Breast epithelium (tissue), 4 donors: ENCODE measurements at places on chromosomes 12 and 14.
A peak's percentile ranks its signal among the peaks of the same experiment; 100 is the strongest.

DNA sequence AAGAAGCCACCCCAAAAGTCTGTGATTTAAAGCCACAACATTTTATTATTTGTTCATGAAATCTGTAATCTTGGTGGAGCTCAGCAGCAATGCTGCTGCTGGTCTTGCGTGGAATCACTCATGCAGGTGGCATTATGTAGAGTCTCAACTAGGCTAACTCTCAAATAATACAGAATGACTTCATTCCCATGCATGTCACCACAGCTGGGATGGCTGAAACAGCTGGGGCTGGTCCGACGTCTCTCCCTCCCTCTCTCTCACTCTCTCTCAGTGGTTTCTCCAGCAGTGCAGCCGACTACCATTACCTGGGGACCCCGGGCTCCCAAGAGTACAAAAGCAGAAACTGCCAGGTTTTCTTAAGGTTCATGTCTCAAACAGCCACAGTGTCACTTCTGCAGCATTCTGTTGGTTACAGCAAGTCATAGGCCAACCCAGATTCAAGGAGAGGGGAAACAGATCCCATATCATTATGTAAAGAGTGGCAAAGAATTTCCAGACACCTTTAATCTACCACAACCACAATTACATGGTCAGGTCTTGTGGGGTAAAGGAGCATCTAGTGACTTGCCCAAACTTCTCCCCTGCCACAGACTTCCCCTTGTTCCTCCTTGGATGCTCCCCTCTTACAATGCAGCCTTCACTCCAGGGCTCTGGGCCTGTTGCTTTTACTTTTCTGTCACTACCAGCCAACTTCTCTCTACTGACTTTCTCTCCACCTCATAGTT, 192.0 kb upstream of the HMGA2 start:
- no peaks in the 10 kb centered on the region for H3K4me1 ChIP-seq
- no peaks in the 10 kb centered on the region for H3K27me3 ChIP-seq
- no peaks in the 10 kb centered on the region for H3K36me3 ChIP-seq
- H3K4me3 ChIP-seq = no peak overlapping the region
- DNase-seq = no peak
- H3K27ac ChIP-seq = peak overlapping the region; percentile 21

GRCh38 chr12:52608826-52609630, 7.8 kb upstream of the KRT72 start:
- no peak for DNase-seq
- H3K27ac ChIP-seq = no peak overlapping the region
- H3K4me1 ChIP-seq = no peaks in the 10 kb centered on the region

DNA sequence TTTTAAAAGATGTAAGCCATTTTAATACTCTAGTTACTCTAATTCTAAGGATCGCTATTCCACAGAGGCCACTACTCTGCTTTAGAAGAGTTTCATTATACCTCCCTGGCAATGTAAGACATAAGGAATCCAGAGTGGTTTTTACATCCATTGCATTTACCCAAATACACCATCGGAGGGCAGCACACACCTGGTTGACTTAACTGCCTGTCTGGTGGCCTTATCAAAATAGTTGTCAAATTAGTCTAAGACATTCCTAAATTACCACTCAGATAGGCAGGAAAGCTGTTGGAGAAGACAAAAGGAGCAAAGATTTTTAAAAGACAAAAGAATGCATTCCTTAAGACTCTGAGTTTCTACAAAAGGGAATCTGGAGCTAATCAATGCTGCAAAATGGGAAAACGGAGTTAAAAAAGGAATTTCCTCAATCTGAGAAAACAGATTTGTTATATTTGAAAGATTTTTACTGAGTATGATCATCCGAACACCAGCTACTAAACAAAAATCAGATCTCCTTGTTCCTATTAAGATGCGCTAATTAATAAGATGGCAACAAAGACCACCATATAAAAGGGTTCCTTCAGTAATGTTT, 33.8 kb upstream of the FGD4 start:
- H3K27ac ChIP-seq = no peak overlapping the region
- no peak for DNase-seq
- no peaks in the 10 kb centered on the region for H3K4me1 ChIP-seq
- H3K27me3 ChIP-seq = no peaks in the 10 kb centered on the region

GRCh38 chr14:69768873-69769272, 1.9 kb downstream of the SRSF5 start:
- peak overlapping the region; percentile 98 for H3K4me3 ChIP-seq
- peak overlapping the region; percentile 100 for H3K27ac ChIP-seq
- no peaks in the 10 kb centered on the region for H3K27me3 ChIP-seq
- no peak for DNase-seq

- H3K27me3 ChIP-seq = no peaks in the 10 kb centered on the region
- no peak overlapping the region for H3K27ac ChIP-seq
- no peak overlapping the region for H3K4me3 ChIP-seq
- H3K4me1 ChIP-seq = no peaks in the 10 kb centered on the region
- no peaks in the 10 kb centered on the region for H3K36me3 ChIP-seq
- DNase-seq = no peak
These were observed 99.9 kb downstream of the BEGAIN start for GRCh38 chr14:100487304-100487703.

DNA sequence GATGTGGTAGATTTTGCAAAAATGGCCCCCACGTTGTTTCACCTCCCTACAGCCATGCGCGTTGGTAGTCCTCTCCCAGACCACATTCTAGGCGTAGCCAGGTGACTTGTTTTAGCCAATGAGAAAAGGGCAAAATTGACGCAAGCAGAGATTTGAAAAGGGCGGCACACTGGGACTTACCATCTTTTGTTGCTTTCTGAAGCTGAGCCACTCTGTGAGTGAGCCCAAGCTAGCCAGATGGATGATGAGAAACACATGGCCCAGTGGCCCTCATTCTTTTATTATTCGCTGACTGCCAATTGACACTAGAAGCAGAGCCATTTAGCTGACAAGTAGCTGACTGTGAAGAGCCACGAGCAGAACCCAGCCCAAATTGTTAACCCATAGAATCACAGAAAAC, 142.0 kb upstream of the GZMB start:
- no peak overlapping the region for H3K27ac ChIP-seq
- no peaks in the 10 kb centered on the region for H3K36me3 ChIP-seq
- DNase-seq = no peak
- H3K27me3 ChIP-seq = no peaks in the 10 kb centered on the region

GRCh38 chr12:82523996-82524395, 162.7 kb upstream of the TMTC2 start:
- no peaks in the 10 kb centered on the region for H3K4me1 ChIP-seq
- H3K36me3 ChIP-seq = no peaks in the 10 kb centered on the region
- H3K27ac ChIP-seq = no peak overlapping the region

GRCh38 chr12:116672010-116672409, 65.9 kb downstream of the SPRING1 start:
- no peaks in the 10 kb centered on the region for H3K27me3 ChIP-seq
- H3K4me3 ChIP-seq = no peak overlapping the region
- no peaks in the 10 kb centered on the region for H3K36me3 ChIP-seq
- no peak overlapping the region for H3K27ac ChIP-seq
- DNase-seq = no peak

GRCh38 chr14:33030386-33030785, 91.7 kb downstream of the NPAS3 start:
- H3K4me3 ChIP-seq = no peak overlapping the region
- no peak for DNase-seq
- no peaks in the 10 kb centered on the region for H3K4me1 ChIP-seq

GRCh38 chr14:31993521-31993951, 83.6 kb upstream of the ARHGAP5 start:
- no peaks in the 10 kb centered on the region for H3K4me1 ChIP-seq
- no peaks in the 10 kb centered on the region for H3K36me3 ChIP-seq
- H3K27ac ChIP-seq = no peak overlapping the region

GRCh38 chr14:65229748-65230728, 127.7 kb upstream of the MAX start:
- no peaks in the 10 kb centered on the region for H3K36me3 ChIP-seq
- no peaks in the 10 kb centered on the region for H3K27me3 ChIP-seq
- H3K4me1 ChIP-seq = no peaks in the 10 kb centered on the region
- peak overlapping the region; percentile 95 for H3K27ac ChIP-seq
- DNase-seq = no peak

- no peak overlapping the region for H3K27ac ChIP-seq
- no peaks in the 10 kb centered on the region for H3K4me1 ChIP-seq
- no peaks in the 10 kb centered on the region for H3K27me3 ChIP-seq
- no peaks in the 10 kb centered on the region for H3K36me3 ChIP-seq
These were observed 1.3 kb downstream of the KRT78 start for GRCh38 chr12:52847335-52848102.

DNA sequence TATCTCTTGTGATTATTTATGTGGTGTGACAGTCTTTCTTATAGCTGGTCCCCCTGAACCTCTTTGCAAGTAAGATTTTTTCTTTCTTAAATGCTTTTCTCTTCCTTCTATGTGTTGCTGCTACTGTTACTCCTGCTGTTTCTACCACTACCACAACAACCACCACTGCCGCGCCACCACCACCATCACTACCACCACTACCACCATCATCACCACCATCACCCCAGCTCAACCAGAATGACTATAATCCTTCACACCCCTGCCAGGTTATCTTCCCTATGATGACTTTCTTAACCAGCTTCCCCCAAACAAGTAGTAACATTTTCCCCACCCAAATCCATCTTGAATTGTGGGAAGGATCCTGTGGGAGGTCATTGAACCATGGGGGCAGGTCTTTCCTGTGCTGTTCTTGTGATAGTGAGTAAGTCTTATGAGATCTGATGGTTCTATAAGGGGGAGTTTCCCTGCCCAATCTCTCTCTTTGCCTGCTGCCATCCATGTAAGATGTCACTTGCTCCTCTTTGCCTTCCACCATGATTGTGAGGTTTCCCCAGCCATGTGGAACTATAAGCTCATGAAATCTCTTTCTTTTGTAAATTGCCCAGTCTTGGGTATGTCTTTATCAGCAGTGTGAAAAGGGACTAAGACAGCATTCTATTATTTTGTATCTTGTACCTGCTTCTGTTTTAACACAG, 52.2 kb downstream of the CHST11 start:
- H3K27ac ChIP-seq = no peak overlapping the region
- no peaks in the 10 kb centered on the region for H3K36me3 ChIP-seq
- no peaks in the 10 kb centered on the region for H3K27me3 ChIP-seq
- no peak for DNase-seq
- H3K4me1 ChIP-seq = no peaks in the 10 kb centered on the region

DNA sequence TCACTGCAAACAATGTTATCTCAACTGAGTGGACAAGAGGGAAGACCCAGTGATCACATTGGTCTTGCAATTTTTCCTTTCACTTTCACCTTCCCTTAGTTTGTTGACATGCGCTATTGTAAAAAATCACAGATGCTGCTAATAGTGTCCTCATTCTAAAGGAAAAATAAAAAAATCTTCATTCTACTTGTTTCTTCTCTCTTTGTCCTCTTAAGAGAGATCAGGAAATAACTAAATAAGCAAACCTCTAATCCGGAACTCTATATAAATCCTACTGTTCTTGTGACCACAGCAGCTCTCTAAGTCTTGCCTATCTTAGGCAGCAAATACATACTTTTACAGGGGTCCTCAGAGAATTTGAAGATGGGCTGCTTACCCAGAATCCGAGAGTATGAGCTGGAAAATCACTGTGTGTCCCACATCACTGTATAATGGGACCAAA, 257.7 kb downstream of the NAV3 start:
- H3K4me3 ChIP-seq = peak overlapping the region; percentile 4
- no peaks in the 10 kb centered on the region for H3K36me3 ChIP-seq
- peak overlapping the region; percentile 52 for H3K27ac ChIP-seq
- H3K27me3 ChIP-seq = no peaks in the 10 kb centered on the region
- DNase-seq = no peak
- no peaks in the 10 kb centered on the region for H3K4me1 ChIP-seq

DNA sequence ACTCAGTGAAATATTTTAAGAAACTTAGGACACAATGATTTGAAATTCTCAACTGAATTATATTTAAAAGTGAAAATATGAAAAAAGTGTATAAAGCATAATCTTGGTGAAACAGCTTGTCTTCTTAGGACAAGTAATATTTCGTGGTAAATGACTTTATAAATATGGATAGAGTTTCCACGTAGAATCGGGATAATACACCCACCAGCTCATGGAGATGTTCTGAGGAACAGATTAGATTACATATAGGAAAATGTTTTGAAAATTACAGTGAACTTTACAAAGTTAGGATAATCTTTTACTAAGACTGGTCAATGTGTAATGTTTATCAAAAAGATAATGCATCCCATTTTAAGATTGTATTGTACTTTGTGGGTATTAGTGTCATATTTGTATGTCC, 25.6 kb upstream of the MYF6 start:
- H3K36me3 ChIP-seq = no peaks in the 10 kb centered on the region
- H3K4me1 ChIP-seq = no peaks in the 10 kb centered on the region
- DNase-seq = no peak
- no peaks in the 10 kb centered on the region for H3K27me3 ChIP-seq

DNA sequence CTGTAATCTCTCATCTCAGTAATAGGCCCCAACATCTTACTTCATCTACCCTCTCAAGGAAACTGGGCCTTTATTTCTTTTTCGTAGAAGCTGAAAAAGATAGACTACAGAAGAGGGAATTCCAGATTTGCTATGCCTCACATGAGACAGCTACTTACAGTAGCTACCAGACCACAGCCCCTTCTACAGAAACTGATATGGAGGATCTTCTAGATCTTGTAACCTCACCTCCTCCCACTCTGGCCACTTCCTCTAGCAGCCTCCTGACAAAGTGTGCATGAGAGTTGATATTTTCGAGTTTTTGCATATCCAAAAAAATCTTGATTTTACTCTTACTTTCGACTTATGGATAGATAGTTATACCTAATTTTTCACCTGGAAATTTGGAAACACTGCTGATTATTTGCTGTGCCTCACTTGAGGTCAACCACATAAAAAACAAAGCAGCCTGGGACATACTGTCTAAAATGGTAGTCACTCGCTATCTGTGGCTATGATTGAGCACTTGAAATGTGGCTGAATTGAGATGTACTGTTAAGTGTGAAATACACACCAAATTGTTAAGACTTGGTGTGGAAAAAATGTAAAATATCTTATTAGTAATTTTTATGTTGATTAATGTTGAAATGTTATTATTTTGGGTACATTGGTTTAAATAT, 86.3 kb upstream of the NID2 start:
- H3K27ac ChIP-seq = no peak overlapping the region
- no peaks in the 10 kb centered on the region for H3K27me3 ChIP-seq
- no peak for DNase-seq

- H3K4me3 ChIP-seq = no peak overlapping the region
- no peak for DNase-seq
- no peaks in the 10 kb centered on the region for H3K27me3 ChIP-seq
- H3K36me3 ChIP-seq = no peaks in the 10 kb centered on the region
- no peak overlapping the region for H3K27ac ChIP-seq
These were observed 5.7 kb upstream of the VTI1B start for GRCh38 chr14:67680121-67680602.
